NCI-H446 treated with DMSO at 0.1 percent for 48 hours (cell line): ENCODE measurements at places on chromosomes 16 and 17.

GRCh38 chr17:35586569-35587073 is 501 bp upstream of the AP2B1 start:
- DNase-seq: no peak

DNA sequence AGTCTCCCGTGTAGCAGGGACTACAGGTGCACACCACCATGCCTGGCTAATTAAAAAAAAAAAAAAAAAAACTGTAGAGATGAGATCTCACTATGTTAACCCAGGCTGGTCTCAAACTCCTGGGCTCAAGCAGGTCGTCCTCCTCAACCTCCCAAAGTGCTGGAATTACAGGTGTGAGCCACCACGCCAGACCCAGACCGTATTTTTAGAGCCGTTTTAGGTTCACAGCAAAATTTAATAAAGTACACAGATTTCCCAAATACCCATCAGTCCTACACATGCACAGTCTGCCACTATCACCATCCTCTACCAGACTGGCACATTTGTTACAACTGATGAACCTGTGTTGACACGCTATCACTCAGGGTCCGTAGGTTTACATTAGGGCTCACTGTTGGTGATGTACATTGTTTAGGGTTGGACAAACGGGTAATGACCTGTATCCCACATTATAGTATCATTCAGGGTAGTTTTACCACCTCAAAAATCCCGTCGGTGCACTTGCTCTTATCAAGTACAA is 10.4 kb downstream of the HS3ST3B1 start:
- no peak for DNase-seq

DNA sequence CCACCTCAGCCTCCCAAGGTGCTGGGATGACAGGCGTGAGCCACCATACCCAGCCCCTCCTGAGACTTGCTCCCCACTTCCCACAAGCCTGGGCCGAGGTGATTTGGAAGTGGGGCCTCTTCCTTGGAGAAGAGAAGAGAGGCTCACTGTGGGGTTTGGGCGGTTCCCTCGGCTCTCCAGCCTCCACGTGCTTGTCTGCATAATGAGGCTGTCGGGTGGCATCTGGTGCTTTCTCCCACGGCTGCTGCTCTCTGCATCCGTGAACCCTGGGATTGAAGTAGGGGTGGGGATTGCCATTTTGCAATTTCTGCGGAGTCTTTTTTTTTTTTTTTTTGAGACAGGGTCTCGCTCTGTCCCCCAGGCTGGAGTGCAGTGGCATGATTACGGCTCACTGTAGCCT is 101.4 kb downstream of the RAP1GAP2 start:
- no peak for DNase-seq

DNA sequence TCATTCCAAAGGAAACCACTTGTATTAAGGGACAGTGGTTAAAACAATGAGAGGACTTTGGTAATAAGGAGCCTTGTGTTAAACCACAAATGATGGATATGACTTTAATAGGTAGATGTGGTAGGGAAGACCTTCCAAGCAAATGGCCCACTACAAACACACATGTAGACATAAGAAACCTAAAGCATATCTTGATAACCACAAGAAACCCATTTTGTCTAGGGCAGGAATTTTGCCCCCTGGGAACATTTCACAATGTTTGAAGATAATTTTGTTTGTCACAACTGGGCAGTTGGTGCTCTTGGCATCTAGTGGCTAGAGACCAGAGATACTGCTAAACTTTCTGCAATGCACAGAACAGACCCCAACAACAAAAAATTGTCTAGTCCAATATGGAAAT is 25.8 kb downstream of the KCNJ2 start:
- DNase-seq: no peak

DNA sequence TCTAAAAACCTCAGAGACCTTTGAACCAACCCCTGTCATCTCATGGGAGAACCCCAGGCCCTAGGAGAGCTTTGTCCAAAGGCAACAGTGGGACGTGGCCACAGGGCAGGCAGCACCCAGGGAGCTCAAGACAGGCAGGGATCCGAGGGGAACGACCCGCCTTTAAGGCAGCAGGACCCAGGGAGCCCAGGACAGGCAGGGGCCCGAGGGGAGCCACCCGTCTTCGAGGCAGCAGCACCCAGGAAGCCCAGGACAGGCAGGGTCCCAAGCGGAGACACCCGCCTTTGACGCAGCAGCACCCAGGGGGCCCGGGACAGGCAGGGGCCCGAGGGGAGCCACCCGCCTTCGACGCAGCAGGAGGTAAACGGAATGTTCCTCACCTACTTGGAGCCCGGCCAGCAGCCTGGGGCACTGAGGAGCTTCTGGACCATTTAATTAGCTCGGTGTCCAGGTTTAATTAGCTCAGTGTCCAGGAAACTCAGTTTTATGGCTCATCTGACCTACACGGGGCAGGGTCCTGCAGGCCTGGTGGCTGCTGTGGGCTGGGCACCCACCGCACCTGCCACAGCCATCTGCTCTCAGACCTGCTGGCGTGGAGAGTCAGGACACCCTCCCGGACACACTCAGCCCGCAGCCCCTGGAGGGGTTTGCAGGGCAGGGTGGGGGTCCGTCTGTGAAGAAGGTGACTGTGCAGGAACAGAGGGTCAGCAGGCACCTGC is 24.4 kb downstream of the PIEZO1 start:
- no peak for DNase-seq

DNA sequence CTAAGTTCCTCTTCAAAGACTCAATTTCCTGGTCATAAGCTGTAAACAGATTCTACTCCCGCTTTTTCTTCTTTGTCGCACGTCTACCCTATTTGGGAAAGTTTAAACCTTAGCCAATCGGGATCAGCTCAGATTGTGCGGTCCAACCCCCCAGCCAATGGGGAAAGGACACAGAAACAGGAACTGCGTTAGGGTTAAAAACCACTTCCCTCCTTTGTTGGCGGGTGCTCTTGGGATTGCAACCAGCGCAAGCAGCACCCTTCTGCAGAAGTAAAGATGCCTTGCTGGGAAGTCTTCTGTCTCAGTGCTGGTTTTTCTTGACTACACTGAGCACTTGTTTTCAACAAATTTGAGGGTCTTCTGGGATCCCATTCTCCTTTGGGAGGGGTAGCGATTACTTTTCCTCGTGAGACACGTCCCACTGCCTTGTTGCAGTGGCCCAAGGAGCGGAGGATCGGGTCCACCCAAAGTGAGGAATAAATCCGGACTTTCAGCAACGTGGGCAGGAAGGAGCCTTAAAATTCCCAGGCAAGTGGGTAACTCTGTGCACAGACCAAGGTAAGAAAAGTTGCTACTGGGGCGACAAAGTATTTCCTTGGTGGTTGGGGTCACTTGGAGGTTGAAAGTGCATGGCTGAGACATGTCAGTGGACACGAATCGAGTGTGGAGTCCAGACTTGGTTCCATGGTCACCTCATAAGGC is 1.0 kb upstream of the YPEL3 start:
- DNase-seq: no peak

GRCh38 chr17:55496094-55496881 is 15.0 kb downstream of the SMIM36 start:
- peak; percentile 16 for DNase-seq

- DNase-seq: no peak
Observed at GRCh38 chr16:11211061-11211976, 44.7 kb downstream of the SOCS1 start.
